Central memory CD4-positive, alpha-beta T cell (primary cell): ENCODE measurements at places on chromosomes 2 and 18.

- no peak for DNase-seq
Observed at GRCh38 chr2:128638341-128639119, 319.9 kb upstream of the HS6ST1 start.

- no peak for DNase-seq
Observed at GRCh38 chr2:222481941-222482340, 57.6 kb downstream of the SGPP2 start.

- DNase-seq = no peak
Observed at GRCh38 chr2:9805435-9806297, 37.6 kb upstream of the TAF1B start.

- DNase-seq = no peak
Observed at GRCh38 chr18:23033056-23033455, 99.9 kb downstream of the RBBP8 start.

- no peak for DNase-seq
Observed at GRCh38 chr2:202038471-202039277, 5.0 kb downstream of the FZD7 start.

DNA sequence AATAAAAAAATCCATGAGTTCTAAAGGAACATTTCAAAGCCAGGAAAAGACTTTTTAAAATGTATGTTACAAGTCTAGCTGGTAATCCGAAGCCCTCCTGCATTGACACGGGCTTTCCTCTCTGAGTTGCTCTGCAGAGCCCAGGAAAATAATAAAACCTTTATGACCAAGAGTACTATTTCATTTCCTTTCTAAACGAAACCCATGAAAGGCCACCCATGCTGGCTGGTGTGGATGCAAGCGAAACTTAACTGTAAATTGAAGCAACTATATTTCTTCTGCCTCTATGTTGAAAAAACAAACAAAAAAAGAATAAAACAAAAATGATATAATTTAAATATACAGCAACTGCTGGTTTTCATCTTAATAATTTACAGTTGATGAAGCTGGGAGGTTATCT lies 41.3 kb upstream of the ZNF532 start:
- DNase-seq = no peak

GRCh38 chr2:8882094-8882493 lies 44.7 kb upstream of the KIDINS220 start:
- DNase-seq = no peak

- DNase-seq = no peak
Observed at GRCh38 chr2:168796583-168797285, 5.7 kb upstream of the NOSTRIN start.

DNA sequence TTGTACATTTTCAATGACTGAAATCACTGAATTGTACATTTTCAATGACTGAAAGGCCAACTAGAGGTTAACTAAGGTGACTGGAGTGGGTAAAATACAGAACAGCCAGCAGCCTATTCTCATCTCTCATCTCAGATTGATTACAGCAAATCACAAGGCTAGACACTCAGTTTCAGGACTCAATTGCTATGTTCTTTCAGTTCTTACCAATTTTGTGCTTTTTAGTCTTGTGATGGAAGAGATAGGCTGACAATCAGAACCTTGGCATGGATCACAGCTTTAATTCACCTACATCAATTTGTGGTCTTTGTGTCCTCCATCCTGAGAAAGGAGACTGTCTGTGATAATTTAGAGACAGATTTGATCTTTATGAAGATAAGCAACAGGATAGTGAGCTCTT lies 124.7 kb downstream of the GULP1 start:
- no peak for DNase-seq

DNA sequence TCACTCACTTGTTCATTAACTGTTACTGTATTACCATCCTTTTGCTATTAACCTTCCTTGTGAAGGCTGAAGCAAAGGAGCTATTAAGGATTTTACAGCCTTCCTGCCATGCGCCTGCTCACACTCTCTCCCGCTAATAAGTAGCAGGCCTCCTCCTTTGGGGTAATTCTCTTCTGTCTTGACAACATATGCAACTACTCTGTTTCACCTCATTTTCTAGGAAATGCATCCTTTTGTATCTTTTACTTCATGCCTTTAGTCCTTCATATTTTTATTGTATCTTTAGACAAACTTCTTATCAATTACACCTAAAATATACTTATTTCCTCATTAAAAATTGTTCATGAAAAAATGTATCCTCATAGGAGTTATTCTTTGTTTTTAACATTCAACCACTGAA lies 434.9 kb upstream of the LYPD1 start:
- DNase-seq = no peak

- DNase-seq = no peak
Observed at GRCh38 chr18:25228410-25228809, 123.6 kb downstream of the ZNF521 start.

- DNase-seq = no peak
Observed at GRCh38 chr2:28232295-28232694, 160.4 kb upstream of the FOSL2 start.

DNA sequence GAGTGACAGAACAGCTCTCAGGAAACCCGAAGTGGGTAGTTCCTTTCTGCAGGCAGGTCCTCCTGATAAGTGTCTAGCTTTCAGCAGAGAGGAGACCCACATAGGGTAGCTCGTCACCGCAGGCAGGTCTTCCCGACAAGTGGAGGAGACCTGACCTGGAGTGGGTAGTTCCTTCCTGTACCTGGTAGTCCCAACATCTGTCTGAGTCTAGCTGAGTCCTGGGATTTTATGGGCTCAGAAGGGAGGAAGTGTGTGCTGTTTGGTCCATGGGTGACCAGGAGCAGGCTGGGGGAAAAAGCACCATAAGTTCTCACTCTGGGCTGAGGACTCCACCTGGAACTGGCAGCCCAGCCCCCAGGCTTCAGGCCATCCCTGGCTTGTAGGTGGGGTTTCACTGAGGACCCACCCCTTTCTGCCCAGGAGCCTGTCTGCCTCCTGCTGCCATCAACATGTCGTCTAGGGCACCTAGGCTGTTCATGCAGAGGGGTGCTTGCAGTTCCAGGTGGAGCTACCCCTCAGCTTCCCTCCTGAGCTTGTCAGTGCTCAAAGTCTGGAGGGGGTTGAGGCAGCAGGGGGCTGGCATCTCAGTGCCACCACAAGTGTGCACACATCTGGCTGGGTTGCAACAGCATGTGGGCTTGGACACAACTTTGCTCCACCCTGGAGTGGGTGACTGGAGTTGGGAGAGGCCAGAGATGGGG lies 9.4 kb downstream of the DYSF start:
- DNase-seq = no peak

DNA sequence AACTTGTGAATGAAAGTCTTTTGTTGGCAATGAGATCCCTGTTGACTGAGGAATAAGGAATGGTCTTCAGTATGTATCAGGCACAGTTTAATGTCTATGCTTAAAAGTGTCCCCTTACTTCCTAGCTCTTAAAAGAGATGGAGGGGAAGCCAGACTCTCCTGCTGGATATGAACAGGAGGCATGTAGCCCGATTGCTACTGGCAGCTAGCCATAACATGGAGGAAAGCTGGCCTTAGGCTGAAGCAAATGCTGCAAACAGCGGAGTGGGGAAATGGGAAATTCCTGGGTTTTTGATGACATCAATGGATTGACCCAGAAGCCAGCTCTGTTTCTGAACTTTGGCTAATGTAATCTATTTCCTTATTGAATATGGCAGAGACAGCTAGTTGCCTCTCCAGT lies 266.1 kb downstream of the SLC4A3 start:
- DNase-seq = no peak

- DNase-seq = no peak
Observed at GRCh38 chr18:49970319-49970718, 157.0 kb upstream of the ACAA2 start.

DNA sequence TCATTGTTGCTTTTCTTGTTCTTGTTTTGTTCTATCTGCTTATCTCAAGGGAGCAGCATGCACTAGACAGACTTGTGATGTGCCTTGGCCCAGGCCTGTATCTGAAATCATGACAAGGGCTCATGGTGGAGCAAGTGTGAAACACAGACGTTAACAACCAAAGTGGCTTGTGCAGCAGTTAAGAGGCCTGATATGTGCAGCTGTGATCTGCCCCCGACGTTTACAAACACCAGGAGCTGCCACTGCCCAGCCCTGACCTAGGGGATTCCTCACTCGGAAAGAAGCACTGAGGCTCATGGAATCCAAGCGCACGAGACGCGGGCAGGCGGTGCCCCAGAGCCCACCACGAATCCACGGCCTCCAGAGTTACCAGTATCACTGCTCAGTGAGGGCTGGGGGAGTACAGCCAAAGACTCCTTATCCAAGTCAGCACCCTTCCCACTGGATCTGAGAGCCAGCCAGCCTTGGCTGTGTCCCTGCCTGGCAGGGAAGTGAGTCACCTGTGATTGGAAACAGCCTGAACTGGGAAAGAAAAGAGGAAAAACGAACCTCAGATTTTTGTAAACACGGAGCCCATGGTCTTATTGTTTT lies 62.3 kb upstream of the SNTG2 start:
- no peak for DNase-seq

- no peak for DNase-seq
Observed at GRCh38 chr2:175251425-175252041, 70.0 kb upstream of the ATP5MC3 start.

GRCh38 chr2:14677039-14677438 lies 44.5 kb downstream of the LRATD1 start:
- no peak for DNase-seq

GRCh38 chr2:34012715-34013302 lies 413.7 kb upstream of the FAM98A start:
- no peak for DNase-seq

- no peak for DNase-seq
Observed at GRCh38 chr2:201638326-201638725, 5.0 kb downstream of the TMEM237 start.

DNA sequence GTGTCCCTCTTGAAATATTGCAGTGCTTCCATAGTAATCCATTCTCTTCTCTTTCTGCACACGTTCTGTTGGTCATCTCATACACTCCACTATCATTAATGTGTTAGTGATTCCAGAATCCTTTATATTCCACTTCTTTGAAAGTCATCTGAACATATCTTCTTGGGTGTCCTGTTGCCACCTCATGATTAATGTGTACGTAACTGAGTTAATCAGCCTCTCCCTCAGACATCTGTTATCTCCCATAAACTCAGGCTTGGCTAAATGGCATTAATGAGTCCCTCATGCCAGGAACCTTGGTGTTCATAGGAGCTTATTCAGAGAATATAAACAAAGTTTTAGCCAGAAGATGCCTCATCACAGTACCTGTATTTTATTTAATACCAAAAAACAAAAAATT lies 126.4 kb downstream of the NCOA1 start:
- DNase-seq = no peak

DNA sequence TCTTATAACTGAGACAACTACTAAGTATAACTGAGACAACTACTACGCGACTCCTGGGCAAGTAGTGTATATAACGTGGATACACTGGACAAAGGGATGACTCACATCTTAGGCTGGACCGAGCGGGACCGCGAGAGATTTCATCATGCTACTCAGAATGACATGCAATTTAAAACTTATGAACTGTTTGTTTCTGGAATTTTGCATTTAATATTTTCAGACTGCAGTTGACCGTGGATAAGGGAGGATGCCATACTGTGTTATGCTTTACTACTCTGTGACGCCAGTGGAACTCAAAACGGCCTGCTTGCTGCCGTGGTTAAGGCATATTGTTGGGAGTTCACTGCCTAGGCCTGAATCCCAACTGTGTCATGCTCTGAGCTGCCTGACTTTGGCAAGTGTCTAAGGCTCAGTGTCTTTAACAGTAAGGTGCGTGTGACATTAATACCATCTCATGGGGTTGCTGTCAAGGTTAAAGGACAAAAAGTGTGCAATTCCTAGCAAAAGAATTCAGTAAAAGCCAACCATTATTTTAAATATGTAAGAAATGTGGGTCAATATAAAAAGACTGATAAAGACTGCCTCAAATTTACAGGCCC lies 64.6 kb downstream of the BMP10 start:
- no peak for DNase-seq

DNA sequence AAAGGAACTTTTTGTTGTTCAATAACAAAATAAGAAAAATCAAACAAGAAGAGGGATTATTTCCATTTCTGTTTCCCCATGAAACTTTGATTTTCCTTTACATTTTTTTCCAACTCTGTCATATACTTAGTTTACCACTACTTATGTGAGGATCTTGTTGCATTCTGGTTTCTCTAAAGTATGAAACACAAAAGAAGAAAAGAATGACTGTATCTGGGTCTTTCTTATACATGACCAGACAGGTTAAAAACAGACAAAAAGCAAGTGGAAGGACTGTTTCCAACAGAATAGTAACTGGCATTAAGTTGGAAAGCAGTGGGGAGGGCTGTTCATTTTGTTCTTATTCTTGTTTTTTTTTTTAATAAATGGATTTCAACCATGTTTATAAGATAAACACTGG lies 1207.8 kb upstream of the FAM98A start:
- no peak for DNase-seq

- DNase-seq = no peak
Observed at GRCh38 chr18:8046441-8046840, 479.3 kb downstream of the PTPRM start.

DNA sequence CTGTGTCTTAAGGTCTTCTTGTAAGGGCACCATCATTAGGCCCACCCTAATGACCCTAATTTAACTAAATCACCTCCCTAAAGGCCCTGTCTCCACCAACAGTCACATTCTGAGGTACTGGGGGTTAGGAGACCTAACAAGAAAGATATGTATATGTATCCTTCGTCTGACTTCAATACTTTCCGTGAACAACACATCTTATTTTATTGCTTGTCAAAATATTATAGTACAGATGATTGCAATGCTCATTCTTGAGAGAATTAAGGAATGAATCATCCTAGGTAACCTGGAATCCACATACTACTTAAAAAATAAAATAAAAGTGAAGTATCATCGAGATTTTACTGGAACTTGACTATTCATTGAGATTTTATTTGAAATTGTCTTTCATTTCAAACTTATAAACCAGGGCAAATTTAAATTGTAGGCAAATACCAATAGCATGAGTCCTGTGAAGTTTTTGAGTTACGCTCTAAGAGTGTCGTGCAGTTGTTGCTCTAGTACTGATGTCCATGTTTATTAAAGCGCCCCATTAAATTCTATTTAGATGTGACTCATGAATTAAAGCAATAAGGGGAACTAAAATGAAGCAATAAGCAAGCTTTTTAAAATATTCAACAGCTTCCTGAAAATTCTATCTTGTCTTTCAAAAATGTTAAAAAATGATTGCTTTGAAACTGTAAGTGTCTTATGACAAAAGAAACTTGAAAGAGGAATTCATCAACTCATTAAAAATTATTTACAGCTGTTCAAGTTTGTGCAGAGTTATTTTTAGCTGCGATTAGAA lies 40.0 kb downstream of the CCDC102B start:
- no peak for DNase-seq
